Large intestine (tissue), 12 donors: ENCODE measurements at places on chromosomes 1 and 21. TPM values are rescaled to one million over a fixed set of nuclear protein-coding genes. Genes with fewer than 3 reads are reported as not detected.

DNA sequence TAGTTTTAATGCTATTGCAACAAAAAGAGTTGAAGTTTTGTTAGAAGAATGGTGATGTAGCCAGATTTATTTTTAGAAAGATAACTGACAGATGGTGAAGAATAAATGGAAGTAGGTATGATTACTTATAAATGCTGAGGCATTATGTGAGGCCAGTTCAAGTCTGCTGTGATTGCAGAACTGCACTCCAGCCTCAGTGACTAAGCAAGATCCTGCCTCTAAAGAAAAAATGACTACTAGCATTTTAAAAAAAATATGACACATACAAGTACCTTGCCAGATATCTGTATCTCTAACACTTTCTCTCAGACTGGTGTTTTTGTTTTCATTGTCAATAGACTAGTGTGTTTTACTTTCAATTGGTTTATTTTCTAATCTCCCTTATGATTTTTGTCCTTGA is 1242.4 kb upstream of the ADGRL4 start:
- DNase-seq = no peak

DNA sequence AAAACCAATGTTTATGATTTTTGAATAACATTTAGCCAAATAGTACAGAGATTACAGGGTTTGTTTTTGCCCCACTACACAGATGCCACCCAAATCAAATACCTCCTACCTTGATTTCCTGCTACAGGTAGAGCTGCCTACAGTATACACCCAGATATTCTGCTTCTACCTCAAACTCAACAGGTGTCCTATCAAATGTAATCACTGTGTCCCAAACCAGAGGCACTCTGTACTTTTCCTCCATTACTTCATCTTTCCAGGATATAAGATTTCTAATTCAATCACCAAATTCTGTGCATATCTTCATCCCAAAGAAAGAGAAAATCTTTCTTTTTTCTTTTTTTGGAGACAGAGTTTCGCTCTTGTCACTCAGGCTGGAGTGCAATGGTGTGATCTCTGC is 9.6 kb downstream of the PUM1 start:
- DNase-seq = no peak

DNA sequence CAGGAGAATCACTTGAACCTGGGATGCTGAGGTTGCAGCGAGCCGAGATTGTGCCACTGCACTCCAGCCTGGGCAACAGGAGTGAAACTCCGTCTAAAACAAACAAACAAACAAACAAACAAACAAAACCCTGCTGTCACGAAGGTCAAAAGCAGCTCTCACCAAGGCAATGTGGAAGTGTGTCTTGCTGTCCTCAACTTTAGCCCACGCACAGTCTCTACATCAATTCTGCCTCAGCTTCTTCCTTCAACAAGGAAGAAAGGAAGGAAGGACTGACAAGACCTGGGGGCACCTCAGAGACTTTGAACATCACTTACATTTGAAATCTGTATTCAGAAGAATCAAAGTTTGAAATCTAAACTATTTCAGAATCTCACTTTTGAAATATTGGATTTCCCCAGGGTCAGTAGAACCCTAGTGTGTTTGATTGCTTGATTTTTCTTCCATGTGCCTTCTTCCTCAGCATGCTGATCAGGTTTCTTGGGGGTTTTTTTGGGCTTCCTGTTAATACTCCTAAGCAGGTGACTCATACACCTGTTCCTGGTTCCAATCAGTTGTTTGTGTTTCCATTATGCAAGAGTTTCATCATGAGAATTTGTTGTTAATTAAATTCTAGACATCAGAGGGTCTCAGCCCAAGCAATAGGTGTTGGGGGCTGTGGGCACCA is 6.5 kb upstream of the CSTB start:
- DNase-seq = no peak

DNA sequence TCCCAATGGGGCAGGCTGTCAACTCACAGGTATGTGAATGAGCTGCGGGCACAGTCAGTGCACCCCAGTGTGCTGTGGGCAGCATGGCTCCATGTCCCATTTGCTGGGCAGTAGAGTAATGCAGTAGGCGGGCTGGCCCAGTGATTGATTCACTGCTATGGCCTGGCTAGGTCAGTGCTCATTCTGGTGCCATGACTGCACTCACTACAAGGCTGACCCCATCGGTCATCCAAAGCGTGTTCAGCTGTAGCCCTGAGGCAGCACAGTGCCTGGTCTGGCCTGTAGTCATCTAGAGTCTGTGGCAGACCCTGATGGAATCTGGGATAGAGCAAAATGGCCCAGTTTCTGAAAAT is 7.4 kb downstream of the HYI start:
- DNase-seq = no peak

DNA sequence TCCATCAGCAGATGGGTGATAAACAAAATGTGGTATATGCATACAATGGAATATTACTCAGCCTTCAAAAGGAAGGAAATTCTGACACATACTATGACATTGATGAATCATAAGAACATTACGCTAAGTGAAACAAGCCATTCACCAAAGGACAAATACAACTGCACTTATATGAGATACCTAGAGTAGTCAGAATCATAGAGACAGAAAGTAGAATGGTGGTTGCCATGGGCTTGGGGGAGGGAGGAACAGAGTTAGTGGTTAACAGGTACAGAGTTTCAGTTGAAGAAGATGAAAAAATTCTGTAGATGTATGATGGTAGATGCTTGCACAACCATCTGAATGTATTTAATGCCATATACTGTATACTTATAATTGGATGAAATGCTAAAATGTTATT is 39.1 kb upstream of the KCNK2 start:
- DNase-seq = no peak

DNA sequence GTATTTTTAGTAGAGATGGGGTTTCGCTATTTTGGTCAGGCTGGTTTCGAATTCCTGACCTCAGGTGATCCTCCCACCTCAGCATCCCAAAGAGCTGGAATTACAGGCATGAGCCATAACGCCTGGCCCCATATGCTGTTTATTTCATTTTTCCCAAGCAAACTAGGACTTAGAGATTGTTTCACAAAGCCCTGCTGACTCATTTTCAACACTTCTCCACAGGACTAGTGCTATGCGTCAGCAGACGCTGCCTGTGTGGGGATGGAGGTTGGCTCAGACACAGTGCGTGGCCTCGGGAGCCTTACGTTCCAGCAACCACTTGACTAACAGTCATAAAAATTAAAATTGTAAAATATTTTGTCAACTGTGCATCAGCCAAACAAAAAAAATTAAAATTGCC is 22.7 kb downstream of the PKNOX1 start:
- no peak for DNase-seq

GRCh38 chr1:221753828-221754188 is 11.9 kb upstream of the DUSP10 start:
- DNase-seq = no peak

DNA sequence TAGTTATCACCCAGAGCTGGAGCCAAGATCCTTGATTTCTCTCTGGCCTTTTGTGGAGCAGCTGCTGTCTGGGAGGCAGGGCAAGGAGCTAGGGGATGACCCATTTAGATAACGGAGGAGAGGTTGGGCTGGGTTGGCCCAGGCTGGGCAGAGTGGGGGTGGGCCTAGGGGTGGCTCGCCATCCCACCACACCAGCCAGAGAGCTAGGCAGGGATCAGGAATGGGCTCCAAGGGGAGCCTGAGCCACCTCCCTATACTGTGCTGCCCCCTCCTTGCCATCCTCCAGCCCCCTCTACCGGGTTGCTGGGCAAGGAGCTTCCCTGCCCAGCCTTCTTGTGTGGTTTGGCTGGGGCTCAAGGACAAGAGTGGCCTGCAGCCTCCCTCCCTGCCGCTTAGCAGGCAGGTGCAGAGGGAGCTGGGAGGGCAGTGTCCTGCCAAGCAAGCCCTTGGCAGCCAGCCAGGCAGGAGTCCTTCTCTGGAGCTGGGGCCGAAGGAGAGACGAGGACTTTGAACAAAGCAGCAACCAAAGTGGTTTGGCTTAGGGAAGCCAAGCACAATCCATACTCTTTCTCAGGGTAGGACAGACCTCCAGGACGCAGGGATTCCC is 4.1 kb downstream of the NUAK2 start:
- peak; percentile 92 for DNase-seq

GRCh38 chr1:241600496-241600901 is 39.7 kb downstream of the CHML start:
- DNase-seq = no peak

DNA sequence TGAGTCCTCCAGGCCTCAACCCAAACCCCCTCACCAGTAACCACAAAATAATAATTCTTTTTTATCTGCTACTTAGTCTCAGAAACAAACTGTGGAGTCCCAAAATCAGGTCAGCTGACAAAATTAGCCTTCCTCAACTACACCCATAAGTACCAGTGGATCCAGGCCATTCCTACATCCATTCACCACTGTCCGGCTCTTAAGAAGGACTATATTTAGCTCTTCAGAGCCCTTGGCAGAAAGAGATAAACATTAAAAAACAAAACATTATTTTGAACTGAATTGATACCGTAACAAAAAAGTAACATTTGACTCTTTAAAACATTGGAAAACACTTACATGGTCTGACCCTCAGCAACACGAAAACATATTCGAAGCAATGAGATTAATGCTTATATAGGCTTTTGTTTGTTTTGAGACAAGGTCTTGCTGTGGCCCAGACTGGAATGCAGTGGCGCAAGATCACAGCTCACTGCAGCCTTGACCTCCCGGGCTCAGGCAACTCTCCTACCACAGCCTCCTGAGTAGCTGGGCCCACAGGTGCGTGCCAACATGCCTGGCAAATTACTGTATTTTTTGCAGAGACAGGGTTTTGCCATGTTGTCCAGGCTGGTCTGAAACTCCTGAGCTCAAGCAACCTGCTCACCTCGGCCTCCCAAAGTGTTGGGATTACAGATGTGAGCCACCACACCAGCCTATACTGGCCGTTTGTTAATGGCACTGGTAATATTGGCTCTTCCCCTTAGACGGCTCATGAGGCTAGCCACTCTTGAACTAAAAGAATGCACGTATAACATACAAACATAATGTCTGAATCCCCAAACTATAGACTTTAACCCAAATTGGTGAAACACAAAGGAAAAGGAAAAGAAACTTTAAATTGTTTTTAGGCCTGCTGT is 330.7 kb downstream of the SMYD3 start:
- no peak for DNase-seq

- no peak for DNase-seq
Measured at GRCh38 chr1:174872615-174873058, 127.1 kb upstream of the CACYBP start.

DNA sequence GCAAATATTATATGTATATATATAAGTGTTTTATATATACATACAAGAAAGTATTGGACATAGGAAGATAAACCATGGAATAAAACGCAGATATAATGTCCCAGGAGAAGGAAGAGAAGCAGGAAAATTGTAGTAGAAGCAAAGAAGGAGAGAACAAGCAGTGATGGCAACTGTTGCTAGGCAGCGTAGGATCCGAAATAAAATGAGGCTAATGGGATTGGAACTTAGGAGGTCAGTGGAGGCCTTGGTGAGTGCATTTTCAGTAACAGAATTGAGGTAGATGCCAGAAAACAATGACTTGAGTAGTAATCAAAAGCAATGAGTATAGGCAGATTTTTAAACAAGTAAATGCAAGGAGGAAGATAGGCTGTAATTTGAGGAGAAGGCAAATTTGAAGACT is 265.8 kb downstream of the LRRC7 start:
- no peak for DNase-seq

GRCh38 chr1:207853372-207853757 is 57.6 kb downstream of the CD34 start:
- no peak for DNase-seq

DNA sequence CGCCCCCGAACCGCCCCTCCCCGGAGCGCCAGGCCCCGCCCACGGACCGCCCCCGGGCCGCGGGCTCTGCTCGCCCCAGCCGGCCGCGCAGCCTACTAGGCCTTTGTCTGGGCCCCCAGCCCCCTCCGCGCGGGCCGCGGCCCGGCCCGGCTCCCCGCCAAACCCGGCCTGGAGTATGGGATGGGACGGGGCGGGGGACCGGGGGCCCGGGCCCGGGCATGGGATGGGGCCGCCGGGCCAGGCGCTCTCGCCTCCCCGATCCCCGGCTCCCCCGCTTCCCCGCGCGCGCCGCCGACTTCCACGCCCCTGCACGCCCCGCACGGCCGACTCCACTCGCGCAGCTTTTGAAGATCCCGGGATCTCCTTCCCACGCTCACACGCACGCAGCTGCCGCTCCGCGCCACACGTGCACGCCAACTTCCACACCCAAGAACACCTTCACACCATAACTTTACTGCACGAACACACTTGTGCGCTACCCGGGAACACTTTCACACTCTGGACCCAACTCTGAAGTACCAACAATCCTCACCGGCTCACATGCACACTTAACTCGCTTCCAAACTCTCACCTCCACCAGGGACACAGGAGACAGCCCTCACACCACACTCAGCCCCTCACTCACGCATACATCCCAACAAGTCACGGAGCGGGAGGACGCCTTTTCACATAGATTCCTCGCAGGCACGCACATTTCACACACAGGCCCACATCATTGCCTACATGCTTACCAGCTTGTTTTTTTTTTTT is 437 bp upstream of the HSPG2 start:
- peak; percentile 76 for DNase-seq

DNA sequence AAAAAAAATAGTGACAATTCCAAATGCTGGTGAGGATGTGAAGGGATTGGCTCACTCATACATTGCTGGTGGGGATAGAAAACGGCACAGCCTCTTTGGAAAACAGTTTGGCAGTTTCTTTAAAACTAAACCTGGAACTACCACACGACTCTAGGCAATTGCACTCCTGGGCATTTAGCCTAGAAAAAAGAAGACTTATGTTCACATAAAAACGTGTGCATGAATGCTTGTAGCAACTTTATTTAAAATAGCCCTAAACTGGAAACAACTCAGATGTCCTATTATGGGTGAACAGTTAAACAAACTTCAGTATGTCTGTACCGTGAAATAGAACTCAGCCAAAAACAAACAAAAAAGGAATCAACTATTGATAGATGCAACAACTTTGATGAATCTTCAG is 9.4 kb upstream of the TMEM9 start:
- DNase-seq = no peak

- no peak for DNase-seq
Measured at GRCh38 chr1:45722809-45723208, 27.6 kb downstream of the IPP start.

DNA sequence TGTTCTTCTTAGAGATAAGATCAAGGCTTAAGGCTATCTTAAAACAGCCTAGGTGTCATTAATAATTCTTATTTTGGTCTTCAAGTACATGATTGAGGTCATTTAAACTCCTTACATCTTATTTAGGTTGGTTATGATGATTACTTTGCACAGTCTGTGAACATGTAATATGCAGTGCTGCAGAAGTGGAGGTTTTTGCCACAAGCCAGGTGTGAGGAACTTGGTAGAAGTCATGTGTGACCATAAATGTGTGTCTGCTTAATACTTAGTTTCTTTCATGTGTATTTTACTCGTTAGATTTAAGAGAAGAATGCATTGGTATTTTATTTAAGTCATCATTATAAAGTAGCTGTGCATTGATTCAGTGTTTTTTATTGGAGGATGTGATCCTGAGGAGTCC is 10.1 kb downstream of the ATG4C start:
- no peak for DNase-seq

- no peak for DNase-seq
Measured at GRCh38 chr1:168285971-168286927, 5.6 kb downstream of the TBX19 start.

Gene RGSL1
- not detected for polyA plus RNA-seq

Gene TNFAIP8L2
- polyA plus RNA-seq = 5.0 TPM

Gene WDR47
- polyA plus RNA-seq = 8.9 TPM

Gene LCE1C
- not detected for polyA plus RNA-seq

Gene ESPN
- 256 TPM for polyA plus RNA-seq

Gene OR2AK2
- polyA plus RNA-seq = not detected

Gene FAM43B
- polyA plus RNA-seq = 0.31 TPM

Gene LHX8
- not detected for polyA plus RNA-seq

Gene CRYBG2
- 3.9 TPM for polyA plus RNA-seq

Gene RHBDL2
- 0.72 TPM for polyA plus RNA-seq

Gene KCND3
- polyA plus RNA-seq = 2.5 TPM

Gene SAMSN1
- polyA plus RNA-seq = 3.4 TPM
